ENCODE measurements at places on chromosomes 11 and 22.
A peak's percentile ranks its signal among the peaks of the same experiment; 100 is the strongest.

DNA sequence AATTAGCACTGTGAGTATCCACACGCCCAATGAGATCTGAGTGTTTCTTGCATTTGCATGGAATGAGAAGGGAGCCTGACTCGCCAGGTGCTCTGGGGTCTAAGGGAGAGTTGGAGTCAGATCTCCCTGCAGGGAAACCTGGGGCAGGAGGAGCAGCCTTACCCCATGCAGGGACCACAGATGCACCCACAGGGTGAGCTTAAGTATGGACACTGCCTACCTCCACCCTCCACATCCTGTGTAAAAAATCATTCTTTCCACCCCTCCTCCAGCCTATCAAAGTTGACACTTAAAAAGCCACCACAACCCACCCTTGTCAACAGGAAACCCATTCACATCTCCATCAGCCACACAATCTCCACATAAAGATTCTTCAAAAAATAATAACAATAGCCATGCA lies 67.0 kb upstream of the IGLL5 start:
- peak; percentile 41 for DNase-seq

GRCh38 chr22:38017272-38017920 lies 33.0 kb upstream of the SOX10 start:
- DNase-seq, result no peak

- DNase-seq, result peak; percentile 35
Measured at GRCh38 chr11:88103337-88104206, 71.7 kb downstream of the RAB38 start.

- no peak for DNase-seq
Measured at GRCh38 chr11:63818609-63819008, 5.4 kb downstream of the SPINDOC start.

DNA sequence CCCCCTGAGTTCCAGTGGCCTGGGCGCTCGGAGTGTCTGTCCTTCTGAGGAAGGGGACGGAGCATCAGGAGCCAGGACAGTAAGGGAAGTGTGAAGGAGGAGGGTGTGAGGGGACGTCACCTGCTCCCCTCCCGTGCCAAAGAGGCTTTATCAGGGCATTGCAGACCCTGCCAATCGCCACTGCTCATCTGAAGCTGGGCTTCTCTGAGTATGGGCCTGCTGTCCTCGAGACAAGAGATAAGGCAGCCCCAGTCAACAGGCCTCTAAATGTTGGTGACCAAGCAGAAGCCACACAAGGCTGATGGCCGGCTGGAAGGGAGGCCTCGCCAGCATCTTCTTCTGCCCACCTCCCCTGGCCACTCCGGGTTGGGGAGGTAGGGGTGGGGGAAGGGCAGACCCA lies 29.8 kb downstream of the LIF start:
- DNase-seq, result no peak

- no peak for DNase-seq
Measured at GRCh38 chr22:42760806-42761565, 40.3 kb upstream of the A4GALT start.

GRCh38 chr22:27669798-27670599 lies 131.6 kb downstream of the MN1 start:
- DNase-seq, result no peak

GRCh38 chr11:115221461-115222069 lies 282.6 kb downstream of the CADM1 start:
- DNase-seq, result no peak

DNA sequence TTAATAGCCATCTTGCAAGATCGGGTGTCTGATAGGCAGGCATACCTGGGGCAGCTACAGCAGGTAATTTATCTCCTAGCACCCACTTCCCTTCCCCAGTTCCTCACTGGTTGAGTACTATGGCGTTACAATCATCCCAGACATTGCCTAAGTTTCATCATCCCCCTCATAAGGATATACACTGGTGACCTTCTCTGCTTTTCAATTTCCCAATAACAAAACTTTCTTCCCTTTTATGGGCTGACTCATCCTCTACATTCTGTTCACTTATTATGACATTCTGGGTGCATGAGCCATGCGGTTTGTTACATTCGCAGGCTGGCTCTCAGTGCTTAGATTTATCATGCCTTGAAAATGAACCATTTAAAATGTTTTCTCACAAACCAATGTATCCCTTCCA lies 5.0 kb upstream of the MRPL11 start:
- no peak for DNase-seq

DNA sequence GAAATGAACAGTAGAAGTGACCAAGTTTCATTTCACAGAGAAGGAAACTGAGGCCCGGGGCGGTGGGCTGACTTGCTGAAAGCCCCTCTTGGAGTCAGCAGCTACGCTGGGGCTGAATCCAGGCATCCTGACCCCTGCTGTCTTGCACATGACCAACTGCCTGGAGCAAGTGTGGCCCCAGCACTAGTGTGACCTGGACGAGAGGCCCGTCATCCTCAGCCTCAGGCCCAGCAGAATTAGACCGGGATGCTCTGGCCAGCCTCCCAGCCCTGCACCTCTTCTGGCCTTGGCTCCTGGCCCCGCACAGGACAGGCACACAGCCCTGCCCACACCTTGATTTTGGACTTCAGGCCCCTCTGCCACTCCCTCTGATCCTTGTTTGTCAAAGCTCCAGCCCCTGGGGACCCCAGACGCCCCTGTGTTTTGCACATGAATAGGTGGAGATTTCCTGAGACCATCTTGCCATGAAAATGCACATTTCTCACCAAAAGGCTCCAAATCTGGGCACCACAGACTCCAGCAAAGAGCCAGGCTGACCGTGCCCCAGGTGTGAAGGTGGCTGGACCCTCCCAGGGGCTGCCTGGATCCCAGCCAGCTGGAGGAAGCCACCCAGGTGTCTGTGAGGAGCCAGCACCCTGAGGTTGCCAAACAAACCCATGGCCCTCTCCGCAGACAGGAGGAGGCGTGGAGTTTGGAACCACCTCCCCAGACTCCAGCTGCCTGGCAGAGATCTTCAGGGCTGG lies 24.9 kb downstream of the FGF4 start:
- no peak for DNase-seq

DNA sequence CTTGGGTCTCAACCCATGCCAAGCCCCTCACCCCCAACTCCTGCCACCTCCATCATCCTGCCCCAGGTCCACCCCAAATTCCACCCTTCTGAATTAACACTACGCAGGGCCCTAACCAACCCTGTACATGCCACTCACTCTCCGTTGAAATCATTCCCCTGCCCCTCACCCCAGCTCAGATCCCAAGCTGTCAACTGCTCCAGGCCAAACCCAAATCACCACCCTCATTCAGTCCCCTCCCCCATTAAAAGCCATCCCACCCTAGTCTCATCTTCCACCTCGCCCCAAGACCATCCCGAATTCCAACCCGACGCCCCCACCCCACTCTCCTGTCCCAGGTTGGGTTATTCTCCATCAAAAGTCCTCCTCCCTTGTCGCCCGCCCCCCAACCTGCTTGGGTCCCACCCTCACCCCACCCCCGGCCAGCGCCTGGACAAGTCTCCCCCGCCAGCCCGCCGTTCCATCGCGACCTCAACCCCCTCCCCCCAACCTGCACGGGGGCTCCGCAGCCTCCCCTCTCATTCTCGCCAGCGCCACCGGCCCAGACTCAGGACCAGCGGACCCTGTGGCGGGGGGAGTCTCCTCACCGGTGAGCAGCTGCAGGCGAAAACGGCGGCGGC lies 466 bp downstream of the FAM168A start:
- DNase-seq, result no peak

GRCh38 chr11:60761436-60762190 lies 4.9 kb downstream of the MS4A15 start:
- no peak for DNase-seq

GRCh38 chr11:68263444-68264035 lies 8.2 kb downstream of the C11orf24 start:
- no peak for DNase-seq

- DNase-seq, result no peak
Measured at GRCh38 chr11:2382936-2383851, 6.1 kb downstream of the CD81 start.

DNA sequence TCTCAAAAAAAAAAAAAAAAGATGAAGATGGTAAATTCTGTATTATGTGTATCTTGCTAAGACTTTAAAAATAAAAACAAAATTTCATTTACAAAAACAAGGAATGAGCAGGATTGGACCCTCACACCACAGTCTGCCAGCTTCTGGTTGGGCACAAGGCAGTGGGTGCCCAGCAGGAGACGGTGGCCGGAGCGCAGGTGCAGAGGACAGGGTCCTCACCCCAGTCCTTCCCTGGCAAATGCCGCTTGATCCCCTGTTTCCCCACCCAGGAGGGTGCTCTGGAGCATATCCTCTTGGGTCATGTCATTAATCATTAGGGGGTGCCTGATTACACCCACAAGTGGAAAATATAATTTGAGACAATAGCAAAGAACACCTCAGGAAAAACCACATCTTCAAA lies 31.2 kb downstream of the SHANK2 start:
- DNase-seq, result no peak

DNA sequence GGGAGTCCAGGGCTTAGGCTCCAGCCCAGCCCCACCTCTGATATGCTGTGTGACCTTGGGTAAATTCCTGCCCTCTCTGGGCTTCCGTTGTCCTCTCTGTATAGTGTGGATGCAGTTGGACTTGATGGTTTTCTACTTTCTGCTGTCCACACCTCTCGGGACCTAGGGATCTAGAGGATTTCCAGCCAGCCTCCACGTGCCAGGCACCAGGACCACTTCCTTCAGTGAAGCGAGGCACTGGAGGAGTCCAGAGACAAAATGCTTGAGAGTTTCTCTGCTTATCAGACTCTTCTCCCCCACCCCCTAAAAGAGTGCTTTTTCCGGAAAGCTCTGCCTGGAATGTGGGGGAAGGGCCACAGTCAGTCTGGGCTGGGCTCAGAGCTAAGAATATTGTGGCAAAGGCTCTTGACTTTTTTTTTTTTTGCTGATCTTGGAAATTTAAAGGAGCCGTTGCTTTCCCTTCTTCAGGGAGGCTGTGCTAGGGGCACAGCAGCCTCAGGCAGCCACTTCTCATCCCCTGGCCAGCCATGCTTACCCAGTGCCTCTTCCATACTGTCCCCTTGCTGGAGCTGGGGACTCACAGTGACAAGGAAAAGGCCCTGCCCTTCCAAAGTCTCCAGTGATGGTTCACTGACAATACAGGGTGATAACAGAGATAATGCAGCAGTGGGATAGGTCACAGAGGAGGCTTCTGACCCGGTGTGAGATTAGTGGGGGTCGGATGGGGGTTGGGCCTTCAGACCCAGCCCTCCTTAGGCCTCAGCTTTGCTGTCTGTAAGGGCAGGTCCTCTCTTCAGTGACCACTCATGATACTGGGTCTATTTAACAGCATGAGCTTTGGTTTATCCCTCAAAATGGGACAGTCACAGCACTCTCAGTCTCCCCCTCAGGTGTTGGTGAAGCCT lies 2.9 kb upstream of the SERPINH1 start:
- DNase-seq, result no peak

DNA sequence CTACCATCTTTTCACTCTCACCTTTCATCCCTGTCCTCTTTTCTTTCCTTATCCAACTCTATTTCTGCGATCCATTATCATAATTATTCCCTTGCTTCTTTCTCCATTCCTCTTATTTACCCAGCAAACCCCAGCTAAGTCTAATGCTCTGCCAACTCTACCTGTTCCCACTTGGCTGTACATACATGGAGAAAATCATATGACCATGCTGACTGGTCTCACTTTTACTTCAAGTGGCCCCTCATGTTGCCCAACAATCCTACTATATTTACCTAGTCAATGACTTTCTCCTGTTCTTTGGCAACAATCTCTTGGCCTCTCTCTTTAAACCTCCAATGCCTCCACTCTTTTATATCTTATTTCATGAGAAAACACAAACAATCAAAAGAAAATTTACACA lies 94.1 kb downstream of the USP35 start:
- DNase-seq, result no peak
